ENCODE measurements at places on chromosomes 5 and 9. TPM values are rescaled to one million over a fixed set of nuclear protein-coding genes. Genes with fewer than 3 reads are reported as not detected.

- DNase-seq = no peak
Observed at GRCh38 chr5:112574536-112574935, 155.5 kb upstream of the EPB41L4A start.

GRCh38 chr5:41334758-41335157 lies 121.4 kb upstream of the C6 start:
- no peak for DNase-seq

DNA sequence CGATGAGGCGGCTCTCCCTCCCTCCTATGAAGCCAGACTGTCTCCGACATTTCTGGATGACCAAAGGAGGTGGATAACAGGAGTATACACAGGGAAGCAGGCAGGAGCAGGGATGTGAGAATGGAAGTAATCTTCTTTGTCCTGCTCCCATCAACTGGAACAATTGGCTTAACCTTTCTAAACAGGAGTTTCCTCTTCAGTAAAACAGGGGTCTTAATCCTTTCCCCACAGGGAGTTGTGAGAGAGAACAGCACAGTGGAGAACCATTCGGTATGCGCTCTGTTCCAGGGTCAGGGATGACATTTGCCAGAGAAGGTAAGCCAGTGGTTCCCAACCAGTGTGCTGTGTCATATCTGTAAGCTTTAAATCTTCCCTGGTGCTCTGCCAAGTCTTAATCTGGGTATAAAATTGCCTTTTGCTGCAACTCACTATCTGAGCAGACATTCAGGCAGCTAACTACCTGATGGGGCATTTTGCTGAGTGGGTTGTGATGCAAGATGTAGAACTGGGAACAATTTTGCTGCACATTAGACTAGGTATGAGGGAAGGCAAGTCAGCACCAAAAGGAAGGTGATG lies 294.8 kb upstream of the KIF2A start:
- DNase-seq = no peak

- no peak for DNase-seq
Observed at GRCh38 chr5:133761632-133762031, 149.3 kb upstream of the FSTL4 start.

IFNK gene
- total RNA-seq = not detected

DNA sequence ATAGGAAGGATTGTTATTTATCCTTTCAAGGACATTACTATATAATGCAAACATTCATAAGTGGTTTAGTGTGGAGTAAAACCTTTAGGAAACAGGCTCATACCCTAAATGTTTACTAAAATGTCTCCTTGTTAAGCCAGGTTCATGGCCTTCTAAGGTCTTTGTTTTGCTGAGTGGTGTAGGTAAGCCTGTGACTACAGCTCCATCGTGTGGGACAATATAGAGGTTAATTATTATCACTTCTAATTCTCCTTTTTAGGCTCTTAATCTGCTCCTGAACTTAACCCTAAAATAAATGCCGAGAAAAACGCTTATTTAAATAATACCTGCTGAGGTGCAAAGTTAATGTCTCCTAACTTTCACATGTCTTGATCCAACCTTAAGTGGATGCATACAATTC lies 43.8 kb downstream of the SPINK5 start:
- no peak for DNase-seq

DNA sequence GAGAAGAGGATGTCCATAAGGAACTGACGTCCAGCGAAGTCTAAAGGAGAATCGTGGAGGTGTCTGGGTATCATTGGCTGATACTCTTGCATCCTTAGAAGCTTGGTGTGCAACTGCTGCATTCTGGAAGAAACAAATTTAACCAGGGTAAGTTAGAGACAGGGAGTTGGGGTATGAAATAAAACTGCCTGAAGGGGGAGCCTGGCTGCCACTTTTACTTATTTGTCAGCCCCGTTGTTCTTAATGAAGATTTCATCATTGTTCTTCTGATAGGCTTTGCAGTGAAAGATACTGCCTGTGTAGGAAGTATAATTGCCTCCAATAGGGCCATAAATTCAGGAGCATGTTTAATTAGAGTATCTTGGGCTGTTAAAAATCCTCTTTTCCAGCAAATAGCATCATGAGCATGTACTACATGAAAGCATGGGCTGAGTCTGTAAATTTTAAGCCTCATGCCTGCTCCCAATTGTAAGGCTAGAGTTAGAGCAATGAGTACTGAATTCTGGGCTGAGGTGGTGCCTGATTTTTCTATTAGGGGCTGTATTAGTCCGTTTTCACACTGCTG lies 1264.5 kb upstream of the ACO1 start:
- no peak for DNase-seq

DNA sequence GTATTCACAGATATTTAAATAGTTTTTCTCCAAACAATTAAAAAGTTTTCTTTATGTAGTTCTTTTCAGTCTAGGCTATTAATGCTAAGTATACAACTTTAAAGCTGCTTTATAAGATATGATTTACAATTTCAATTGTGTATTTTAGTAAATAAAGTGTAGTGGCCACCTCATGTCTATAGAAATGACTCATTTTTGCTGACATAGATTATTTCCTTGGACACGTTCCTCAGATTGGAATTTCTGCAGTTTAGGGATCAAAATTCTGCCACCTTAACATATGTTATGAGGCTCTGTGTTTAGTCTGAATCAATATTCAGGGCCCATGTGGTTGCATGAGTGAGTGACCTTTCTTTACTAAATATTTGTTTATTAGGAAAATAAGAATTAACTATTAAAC lies 750.2 kb downstream of the IRX1 start:
- DNase-seq = no peak

DNA sequence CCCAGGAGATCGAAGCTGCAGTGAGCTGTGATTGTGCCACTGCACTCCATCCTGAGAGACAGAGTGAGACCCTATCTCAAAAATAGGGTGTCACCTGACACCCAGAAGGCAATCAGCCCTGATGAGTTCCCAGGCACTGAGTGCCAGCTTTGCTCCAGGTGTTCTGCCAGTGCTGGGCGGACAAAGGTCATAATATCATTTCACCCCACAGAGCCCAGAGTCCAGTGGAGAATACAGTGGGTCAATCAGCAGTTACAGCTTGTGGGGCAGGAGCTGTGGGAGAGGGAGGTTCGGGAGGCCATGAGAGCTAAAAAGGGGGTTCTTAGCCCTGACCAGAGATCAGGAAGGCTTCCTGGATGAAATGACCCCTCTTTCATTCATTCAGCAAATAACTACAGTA lies 24.4 kb upstream of the SH3RF2 start:
- no peak for DNase-seq

- DNase-seq = no peak
Observed at GRCh38 chr9:34891386-34891785, 66.7 kb upstream of the PHF24 start.

GRCh38 chr5:9834871-9835770 lies 205.0 kb upstream of the TAS2R1 start:
- DNase-seq = no peak

DNA sequence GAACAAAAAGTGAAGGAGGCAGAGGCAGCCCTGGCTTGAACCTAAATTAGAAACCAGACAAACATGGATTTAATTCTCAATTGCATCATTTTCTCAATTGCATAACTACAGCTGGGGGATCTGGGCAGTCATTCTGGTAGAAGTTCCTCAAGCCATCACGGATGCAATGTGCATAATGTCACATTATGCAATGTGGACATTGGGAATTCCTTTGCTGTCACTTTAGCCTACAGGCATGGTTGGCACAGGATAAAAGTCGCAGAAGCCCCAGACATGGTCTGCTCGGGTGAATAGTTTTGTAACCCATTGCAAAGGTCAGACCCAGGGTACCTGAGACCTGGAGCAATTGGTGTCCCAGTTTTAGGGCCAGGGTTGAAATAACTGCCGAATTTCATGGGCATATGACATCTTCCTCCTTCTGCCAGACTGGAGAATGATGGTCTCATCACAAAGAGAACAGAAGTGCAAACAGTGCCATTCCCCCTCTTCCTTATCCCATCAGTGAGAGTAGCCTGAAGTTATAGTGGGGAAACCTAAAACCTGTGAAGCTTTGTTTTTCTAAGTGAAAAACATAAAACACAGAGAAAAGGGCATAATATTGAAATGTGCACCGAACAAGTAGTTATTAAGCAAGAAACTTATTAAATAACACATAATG lies 290.8 kb downstream of the MSX2 start:
- no peak for DNase-seq

RPL37 gene
- total RNA-seq = 1,476 TPM

DNA sequence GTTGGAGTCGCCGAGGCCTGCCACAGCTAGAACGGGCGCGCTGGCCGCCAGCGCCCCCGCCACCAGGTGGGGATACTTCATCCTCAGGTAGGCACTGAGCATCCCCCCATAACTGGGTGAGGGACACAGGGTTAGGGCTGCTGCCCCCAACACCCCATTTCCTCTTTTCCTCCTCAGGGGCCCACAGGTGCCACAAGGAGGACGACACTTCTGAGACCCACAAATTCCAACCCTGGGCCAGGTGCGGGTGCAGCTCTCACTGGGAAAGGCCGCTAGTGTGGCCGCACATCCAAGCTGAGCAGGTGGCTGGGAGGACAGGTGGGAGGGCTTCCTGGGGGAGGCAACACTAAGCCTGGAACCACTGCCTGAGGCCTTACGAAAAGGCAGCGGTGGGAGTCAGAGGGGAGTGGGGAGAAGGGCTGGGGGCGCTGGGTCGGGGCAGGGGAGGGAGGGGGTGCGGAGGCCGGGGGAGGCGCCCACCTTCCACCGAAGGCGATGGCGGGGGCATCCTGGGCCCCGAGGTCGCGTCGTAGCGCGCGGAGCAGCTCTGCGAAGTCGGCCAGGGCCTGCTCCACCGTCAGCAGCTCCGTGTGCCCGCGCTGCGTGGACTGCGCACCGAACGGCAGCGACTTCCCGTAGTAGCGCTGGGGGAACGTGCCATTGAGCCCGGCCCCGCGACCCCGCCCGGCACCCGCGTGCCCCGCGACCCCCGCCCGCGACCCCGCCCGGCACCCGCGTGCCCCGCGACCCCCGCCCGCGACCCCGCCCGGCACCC lies 961 bp downstream of the DPP7 start:
- DNase-seq = no peak

PCDHGB3 gene
- 0.60 TPM for total RNA-seq

CYLC2 gene
- total RNA-seq = not detected

IL4 gene
- not detected for total RNA-seq

MAMDC2 gene
- total RNA-seq = 0.60 TPM

PIP5K1B gene
- 2.0 TPM for total RNA-seq

Measured in progenitor cell of endocrine pancreas (in vitro differentiated cells).